Frontal cortex (tissue), 4 donors: ENCODE measurements at places on chromosomes 4 and X.

- no peak for DNase-seq
These were observed 894.0 kb upstream of the FRG1 start for GRCh38 chr4:189046642-189047041.

GRCh38 chrX:47798861-47799260 is 37.8 kb upstream of the ZNF81 start:
- no peak for DNase-seq

DNA sequence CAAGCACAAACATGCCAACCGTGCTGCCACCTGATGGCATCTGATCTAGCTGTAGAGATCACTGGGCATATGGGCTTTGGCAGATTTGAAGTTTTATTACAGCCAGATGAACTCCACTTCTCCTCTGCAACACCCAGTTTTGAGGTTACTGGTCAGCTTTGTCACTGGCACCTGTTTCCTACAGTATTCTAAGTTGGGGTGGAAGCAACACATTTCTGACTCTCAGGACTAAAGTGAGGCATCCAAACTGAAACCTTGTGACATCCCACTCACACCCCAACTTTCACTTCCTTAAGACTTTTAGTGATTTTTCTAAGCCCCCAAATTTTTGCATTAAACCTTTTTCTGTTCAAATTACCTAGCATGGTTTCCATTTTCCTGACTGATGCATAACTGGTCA is 115.1 kb upstream of the PCDH18 start:
- DNase-seq = no peak

GRCh38 chr4:47505666-47506065 is 20.6 kb downstream of the ATP10D start:
- no peak for DNase-seq

- DNase-seq = no peak
These were observed 3.1 kb upstream of the TASL start for GRCh38 chrX:30580641-30581040.

GRCh38 chrX:8969378-8969777 is 64.5 kb downstream of the FAM9B start:
- DNase-seq = no peak

DNA sequence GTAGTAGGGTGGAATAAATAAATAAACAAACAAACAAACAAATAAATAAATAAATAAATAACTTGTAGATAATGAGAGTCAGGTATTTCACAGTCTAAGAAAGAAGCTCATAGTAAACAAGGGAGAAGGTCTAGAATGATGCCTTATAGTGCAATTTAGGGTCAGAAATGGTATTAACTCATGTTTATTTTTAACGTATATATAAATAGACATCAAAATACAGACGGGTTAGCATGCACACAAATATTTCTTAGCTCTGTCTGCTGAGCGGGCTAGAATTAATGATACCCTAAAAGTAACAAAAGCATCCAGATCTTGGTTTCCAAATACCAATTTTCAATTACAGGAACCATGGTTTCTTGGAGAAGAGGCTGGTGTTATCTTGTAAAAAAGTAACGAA is 16.6 kb downstream of the PFKFB1 start:
- no peak for DNase-seq

- DNase-seq = no peak
These were observed 1.1 kb upstream of the TBC1D14 start for GRCh38 chr4:6908432-6909112.
